ENCODE measurements at places on chromosomes 5 and 9. TPM values are rescaled to one million over a fixed set of nuclear protein-coding genes. Genes with fewer than 3 reads are reported as not detected.

The ANKRD33B gene
- 2.5 TPM for polyA plus RNA-seq

The BRD3 gene
- 89.1 TPM for polyA plus RNA-seq

The DMRT3 gene
- polyA plus RNA-seq, result not detected

The ZNF618 gene
- polyA plus RNA-seq, result 15.1 TPM

The PCDHB11 gene
- 4.4 TPM for polyA plus RNA-seq

The ATP10B gene
- polyA plus RNA-seq, result 0.48 TPM

- DNase-seq, result peak; percentile 69
These were observed 8.2 kb upstream of the EPB41L4B start for GRCh38 chr9:109328978-109329637.

DNA sequence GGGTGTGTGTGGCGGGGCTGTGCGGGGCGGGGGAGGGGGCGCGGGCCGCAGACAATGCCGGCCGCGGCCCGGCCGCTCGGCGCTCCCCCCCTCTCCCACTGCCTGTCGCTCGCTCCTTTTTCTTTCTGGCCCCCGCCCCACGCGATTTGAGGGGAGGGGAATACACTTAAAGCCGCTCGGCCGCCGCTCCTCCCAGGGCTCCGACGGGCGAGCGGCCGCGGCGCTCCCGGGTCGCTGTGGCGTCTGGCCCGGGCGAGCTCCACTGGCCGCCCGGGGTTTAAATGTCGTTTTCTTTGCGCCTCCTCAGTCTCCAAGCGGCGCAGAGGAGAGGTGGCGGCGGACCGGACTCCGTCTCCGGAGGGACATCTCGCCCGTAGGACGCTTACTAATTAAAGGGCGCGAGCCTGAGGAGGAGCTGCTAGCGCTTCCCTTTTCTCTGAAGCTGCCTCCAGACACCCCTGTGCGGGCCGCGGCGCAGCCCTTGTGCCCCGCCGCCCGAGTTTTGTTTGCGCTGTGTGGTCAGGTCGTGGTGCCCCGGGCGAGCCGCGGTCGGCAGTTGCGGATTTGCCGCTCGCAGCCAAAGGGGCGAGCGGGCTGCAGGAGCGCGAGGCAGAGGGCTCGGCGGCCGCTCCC lies 1.4 kb downstream of the ZSWIM6 start:
- DNase-seq, result peak; percentile 40

- no peak for DNase-seq
These were observed 281.8 kb downstream of the MTRR start for GRCh38 chr5:8150791-8151190.

DNA sequence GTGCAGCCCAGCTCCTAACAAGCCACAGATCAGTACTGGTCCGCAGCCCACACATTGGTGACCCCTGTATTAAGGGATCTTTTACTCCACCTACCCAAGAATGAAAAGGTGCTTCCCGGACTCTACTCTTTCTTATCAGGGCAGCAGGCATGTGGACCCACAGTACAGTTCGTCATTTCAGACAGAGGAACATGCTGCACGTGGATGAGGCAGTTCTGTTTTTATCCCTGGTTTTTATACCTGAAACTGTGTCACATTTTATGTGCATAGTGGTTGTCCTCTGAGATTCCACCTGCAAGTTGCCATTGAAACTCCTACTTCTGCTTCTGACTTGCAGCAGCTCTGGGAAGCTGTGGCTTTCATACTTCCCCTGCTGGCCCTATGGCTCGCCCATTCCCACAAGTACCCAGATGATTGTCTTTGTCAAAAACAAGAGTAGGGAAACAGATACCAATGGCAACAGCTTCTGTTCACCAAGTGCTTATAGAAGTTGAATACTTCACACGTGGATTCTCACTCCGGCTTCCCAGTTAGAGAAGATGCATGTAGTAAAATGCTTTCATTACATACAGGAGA lies 208.0 kb downstream of the TRIO start:
- DNase-seq, result no peak

- no peak for DNase-seq
These were observed 26.7 kb downstream of the FOXI1 start for GRCh38 chr5:170132269-170132975.

DNA sequence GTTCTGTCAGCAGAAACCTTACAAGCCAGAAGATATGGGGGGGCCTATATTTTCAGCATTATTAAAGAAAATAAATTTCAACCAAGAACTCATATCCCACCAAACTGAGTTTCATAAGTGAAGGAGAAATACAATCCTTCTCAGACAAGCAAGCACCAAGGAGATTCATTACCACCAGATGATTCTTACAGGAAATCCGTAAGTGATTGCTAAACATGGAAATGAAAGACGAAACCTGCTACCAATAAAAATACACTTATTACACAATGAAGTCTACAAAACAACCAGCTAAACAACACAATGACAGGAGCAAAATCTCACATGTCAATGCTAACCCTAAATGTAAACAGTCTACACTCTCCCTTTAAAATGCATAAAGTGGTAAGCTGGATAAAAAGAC lies 17.8 kb upstream of the C9orf72 start:
- DNase-seq, result no peak

GRCh38 chr9:82957529-82958379 lies 105.2 kb downstream of the RASEF start:
- DNase-seq, result no peak

DNA sequence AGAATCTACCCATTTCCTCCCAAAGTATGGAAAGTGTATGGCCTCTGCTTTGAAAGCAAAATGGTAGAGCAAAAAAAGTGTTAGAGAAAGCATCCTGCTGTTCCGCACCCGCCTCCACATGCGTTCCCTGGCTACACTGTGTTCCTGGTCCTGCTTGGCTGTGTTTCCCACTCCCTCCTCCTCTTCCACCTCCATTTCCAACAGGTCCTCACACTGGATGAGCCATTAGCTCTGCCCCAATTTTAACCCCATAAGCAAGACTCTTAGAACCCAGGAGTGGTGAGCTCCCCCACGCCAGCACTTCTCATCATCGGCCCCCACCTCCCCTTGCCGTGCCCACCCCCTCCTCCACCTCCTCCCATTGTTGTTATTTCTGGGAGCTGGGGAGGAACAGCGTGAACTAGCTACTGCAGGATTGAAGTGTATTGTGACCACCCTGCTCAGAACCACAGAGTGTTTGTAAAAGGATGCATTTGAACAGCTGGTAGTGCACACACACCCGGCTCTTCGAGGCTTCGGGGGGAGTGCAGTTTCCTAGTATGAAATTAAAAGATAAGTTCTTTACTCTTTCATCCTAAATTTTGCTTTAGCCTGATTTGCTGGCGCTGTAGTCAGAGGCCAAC lies 120.0 kb downstream of the PDZD2 start:
- no peak for DNase-seq

- no peak for DNase-seq
These were observed 72.5 kb upstream of the SAP30L start for GRCh38 chr5:154373326-154373725.

All from hindlimb muscle (tissue), 1 donor.